ENCODE measurements at places on chromosomes 11 and 22.
A peak's percentile ranks its signal among the peaks of the same experiment; 100 is the strongest.

DNA sequence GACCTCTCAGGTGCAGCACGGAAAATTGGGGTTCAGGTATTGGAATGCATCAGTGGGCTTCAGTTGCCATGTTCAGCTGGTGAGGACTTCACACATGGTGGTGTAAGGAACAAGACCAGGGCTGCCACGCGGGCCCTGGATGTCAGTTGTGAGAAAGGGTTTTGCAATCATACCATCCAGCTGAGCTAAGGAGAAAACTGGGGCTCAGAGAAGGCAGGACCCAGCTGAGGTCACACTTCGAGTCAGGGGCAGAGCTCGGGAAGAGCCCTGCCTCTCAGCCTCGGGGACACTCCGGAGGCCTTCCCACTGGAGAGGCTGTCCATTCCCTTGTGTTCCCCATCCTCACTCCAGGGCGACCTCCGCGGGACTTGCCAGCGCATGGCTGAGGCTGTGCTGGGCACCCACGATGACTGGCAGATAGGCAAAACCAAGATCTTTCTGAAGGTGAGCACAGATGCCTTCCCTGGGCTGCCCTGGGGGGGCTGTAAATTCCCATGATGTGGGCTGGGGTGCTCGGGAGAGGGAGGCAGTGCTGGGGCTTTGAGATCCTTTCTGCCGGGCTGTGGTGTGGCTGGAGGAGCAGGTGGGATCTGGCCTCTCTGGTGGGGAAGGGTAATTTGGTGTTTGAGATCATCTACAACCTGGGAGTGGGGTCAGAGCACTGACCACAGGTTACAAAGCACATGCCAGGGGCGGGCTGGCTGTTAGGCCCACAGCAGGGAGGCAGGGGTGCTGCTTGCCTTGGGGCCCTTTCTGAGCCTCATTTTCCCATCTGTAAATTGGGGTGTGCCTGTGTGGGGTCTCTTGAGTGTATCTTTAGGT is 47.2 kb downstream of the MYO7A start:
- no peak for DNase-seq

- DNase-seq: peak; percentile 44
Observed at GRCh38 chr22:27669798-27670599, 131.6 kb downstream of the MN1 start.

GRCh38 chr11:121515335-121515671 is 62.5 kb upstream of the SORL1-AS1 start:
- no peak for DNase-seq

DNA sequence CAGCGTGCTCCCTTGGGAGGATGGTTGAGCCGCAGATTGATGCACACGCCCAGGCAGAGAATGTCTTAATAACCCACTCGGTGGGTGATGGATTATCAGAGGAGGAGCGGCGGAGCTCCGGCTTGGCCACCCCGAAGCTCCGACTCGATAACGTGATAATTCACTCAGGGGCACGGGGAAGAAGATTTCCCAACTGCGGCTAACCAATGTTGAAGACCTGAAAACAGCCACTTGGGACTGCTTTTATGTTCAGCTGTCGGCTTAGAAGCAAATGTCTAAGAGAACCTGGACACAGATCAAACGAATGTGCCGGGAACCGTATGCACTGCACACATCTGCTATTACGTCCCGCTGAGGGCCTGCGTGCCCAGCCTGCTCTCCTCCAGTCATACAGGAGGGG is 206.8 kb upstream of the CADM1 start:
- DNase-seq: no peak

- DNase-seq: no peak
Observed at GRCh38 chr11:71397331-71397860, 50.8 kb downstream of the DHCR7 start.

DNA sequence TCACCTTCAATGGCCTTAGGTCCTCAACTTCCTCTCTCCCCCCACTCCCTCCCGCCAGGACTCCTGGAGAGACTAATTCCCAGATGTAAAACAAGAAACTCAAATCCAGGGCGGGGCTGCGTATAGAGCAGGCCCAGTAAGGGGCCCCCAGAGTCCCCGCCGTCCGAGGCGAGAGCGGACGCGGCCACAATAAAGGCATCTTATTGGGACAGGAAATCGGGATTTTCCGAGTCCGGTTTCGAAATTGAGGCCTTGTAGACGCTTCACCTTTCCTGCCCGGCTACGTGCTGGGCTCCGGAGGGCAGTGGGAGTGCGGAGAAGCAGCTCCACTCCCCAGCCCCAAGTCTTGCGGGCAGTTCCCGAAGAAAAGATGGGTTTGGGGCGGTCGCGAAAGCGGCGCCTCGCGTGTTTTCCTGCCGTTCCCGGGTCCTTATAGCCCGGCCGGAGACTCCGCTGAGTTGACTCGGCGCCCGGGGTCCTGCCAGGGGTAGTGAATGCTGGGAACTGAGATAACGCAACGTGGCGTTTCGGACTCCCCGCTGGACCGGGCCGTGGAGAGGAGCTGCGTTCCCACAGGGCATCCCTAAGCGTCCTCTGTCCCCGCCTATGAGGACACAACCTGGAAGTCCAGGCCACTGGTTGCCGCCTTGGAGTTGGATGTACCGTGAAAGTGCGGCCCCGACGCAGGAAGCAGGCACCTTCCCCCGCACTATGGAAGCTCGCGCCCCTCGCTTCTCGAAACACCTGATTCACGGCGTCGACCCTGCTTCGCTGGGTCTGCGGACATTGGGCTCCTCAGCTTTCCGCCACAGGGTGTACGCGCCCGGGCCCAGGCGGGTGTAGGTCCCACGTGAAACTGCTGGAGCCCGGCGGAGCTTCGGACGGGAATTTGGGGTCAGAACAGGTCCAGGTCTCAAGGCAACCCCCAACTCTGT is 4.8 kb upstream of the CHRM1 start:
- no peak for DNase-seq

DNA sequence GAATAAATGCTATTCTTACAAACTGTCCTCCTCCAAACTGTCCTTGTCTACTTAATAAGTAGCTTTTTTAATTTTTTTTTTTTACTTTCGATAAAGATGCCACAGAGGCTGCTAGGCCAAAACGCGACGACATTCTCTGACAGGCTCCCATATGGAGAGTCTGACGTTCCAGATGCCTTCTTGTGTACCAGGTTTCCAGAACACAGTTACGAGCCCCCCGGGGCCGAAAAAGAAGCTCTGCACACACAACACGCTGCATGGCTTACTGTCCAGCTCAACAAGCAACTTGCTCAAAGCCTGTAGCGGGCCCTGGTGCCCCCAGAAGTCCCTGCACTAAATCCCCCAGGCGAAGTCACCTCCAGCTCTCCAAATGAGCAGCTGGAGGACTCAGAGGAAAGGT is 39.3 kb downstream of the LARGE1 start:
- DNase-seq: no peak

DNA sequence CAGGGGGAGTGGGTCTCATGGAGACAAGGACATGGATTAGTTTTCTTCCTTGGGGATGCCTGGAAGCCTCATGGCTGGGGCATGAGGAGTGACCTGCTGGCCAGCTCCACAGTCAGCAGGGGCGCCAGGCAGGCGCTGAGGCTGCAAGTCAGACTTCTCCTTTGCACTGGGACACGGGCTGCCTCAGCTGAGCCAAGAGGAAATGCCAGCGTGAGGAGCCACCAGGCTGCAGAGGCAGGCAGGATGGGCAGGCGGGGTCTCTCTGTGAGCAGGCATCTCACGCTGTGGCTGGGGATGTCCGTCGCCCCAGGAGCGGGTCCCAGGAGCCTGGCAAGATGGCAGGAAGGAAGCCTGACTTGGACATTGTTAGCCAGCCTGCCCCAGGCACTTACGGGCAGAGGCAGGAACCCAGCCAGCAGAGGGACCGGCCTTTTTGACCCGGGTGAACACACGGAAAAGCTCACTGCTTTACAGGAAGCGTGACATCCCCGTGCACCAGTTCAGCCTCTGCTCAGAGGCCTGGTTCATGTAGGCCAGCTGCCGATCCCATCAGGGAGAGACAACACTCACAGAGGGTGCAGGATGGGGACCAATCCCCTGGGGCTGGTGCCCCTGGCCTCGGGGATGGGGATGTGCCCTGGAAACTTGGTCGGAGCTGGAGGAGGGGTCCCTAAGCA is 10.2 kb downstream of the GNB1L start:
- DNase-seq: peak; percentile 96

DNA sequence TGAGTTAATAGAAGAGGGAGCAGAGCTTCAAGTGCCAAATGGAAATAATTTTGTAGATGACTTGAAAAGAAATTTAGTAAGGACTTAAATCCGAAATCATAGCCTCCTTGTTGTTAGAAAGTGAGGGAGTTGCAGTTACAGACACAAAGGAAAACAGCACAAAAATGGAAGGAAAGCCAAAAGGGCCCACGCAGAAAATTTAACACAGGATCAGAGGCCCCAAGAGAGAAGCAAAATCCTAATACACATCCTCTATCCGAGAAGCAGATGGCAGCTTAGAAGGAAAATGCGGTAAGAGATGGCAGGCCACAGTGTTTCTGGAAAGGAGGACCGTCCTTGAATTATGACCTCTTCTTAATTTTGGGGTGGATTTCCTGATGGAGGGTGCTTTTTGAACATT is 48.7 kb upstream of the SYT13 start:
- no peak for DNase-seq

- no peak for DNase-seq
Observed at GRCh38 chr11:112159098-112160065, 4.5 kb downstream of the IL18 start.

- DNase-seq: no peak
Observed at GRCh38 chr22:45942787-45943493, 34.0 kb downstream of the WNT7B start.

DNA sequence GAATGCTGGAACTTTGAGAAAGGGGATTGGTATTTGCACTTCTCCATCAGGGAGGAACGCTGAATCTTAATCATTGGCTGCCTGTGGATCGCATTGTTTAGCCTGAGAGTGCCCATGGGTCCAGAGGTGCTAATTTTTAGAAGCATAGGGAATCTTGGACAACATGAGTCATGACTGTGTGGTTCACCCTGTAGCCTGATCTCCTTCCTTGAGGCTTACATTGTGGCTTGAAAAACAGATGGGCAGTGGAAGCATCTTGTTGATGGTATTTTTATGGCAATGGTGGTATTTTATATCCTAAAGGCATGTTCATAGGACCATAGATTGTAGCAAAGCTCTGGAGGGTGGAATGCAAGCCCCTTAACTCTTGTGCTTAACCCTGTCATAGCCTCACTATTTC is 99.2 kb upstream of the DBX1 start:
- no peak for DNase-seq

DNA sequence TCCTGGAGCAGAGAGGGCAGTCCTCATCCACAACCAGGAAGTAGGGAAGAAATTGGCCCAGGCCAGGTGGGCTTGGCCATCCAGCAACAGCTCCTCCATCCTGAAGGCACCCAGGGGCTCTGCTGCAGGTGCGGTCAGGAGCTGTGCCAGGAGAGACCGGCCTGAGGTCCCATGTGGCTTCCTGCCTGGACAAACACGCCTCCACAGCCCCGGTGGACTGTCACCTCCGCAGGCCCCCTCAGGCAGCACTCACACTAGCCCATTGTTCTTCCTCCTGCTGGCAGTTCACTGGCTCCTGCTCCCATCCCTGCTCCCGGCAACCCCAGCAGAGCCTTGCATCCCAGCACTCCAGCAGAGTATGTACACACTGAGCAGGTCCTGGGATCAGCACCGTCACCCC is 16.0 kb upstream of the POU2AF1 start:
- no peak for DNase-seq

- no peak for DNase-seq
Observed at GRCh38 chr22:39621826-39622225, 51.3 kb downstream of the CACNA1I start.

- DNase-seq: no peak
Observed at GRCh38 chr11:124879493-124880289, 14.5 kb downstream of the ROBO3 start.

GRCh38 chr22:46556775-46557174 is 19.4 kb upstream of the CELSR1 start:
- DNase-seq: no peak

DNA sequence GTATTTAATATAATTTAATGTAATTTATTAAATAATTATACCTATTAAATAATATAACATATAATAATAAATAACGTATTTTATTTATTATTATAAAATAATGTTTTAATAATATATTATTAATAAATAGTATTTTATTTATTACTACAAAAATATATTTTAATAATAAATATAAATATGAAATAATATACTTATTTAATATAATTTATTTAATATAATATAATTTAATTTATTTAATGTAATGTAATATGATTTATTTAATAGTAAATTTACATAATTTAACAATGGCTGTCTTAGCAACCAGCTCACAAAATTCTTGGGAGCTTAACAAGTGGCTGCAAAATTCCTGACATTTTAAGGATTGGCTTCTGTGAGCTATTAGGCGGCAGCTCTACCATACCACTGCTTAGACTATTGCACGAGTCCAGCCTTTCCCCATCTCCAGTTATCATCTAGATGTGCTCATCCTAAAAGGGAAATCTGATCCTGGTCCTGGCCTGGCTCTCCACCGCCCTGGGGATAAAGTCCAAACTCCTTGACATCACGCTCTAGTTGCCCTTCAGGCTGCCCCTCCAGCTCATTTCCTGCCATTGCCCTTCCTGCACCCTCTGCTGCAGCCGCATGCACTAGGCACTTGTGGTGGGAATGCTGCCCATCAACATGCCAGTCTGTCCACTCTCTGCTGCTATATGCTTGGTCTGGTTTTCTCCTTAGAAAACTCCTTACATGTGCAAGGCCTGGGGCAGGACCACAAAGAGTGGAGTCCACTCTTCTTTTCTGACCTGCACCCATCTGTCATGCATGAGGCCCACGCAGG is 9.8 kb downstream of the MMP20 start:
- no peak for DNase-seq

DNA sequence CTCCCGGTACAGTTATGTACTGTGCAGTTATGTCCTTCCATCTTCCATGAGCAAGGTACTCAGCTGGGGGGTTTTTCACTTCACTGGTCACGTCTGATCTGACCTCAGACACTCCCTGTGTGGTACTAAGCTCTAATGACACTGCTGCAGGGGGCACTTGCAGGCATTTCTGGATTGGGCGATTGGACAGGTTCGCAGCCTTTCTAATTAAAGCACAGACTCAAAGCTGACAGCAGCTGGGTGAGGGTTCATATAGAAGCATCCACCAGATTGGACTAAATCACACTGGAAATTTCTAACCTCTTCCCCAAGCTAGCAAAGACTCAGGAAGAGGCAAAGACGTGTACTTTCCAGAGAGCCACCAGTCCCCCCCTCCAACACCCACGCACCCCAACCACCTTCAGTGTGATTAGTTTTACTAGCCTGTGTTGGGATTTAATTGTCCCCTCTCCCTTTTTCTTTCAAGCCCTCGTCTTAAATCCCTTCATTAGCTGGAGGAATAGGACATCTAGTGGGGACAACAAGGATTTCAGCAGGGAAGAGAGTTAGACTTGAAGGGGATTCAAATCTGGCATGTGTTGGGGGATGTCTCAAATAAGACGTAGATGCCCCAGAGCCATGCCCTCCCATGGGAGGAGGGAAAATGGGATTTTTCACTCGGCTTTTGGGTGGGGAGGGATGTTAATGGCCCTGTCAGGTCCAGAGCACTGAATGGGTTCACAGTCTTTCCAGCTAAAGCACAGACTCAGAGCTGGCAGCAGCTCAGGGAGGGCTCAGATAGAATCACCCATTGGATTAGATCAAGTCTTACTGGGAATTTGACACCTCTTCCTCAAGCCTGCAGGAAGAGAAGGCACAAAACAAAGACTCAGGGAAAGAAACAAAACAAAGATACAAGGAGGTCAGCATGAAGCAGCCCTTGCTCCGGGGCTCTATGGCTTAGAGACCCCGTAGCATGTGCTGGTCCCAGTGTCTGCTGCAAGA is 10.9 kb downstream of the INS start:
- DNase-seq: peak; percentile 27

GRCh38 chr22:44783581-44783980 is 31.2 kb downstream of the ARHGAP8 start:
- DNase-seq: no peak

Data from kidney capillary endothelial cell (primary cell).